ENCODE measurements at places on chromosomes 4 and X. TPM values are rescaled to one million over a fixed set of nuclear protein-coding genes. Genes with fewer than 3 reads are reported as not detected.

CCSER1 gene
- 13.2 TPM for total RNA-seq

ADGRG4 gene
- not detected for total RNA-seq

BGN gene
- 84.3 TPM for total RNA-seq

GRCh38 chr4:78424461-78424860 lies 127.1 kb upstream of the ANXA3 start:
- no peak for DNase-seq

- DNase-seq, result no peak
Observed at GRCh38 chr4:128606173-128606572, 203.3 kb upstream of the JADE1 start.

GRCh38 chr4:129064717-129065116 lies 28.6 kb downstream of the SCLT1 start:
- no peak for DNase-seq

DNA sequence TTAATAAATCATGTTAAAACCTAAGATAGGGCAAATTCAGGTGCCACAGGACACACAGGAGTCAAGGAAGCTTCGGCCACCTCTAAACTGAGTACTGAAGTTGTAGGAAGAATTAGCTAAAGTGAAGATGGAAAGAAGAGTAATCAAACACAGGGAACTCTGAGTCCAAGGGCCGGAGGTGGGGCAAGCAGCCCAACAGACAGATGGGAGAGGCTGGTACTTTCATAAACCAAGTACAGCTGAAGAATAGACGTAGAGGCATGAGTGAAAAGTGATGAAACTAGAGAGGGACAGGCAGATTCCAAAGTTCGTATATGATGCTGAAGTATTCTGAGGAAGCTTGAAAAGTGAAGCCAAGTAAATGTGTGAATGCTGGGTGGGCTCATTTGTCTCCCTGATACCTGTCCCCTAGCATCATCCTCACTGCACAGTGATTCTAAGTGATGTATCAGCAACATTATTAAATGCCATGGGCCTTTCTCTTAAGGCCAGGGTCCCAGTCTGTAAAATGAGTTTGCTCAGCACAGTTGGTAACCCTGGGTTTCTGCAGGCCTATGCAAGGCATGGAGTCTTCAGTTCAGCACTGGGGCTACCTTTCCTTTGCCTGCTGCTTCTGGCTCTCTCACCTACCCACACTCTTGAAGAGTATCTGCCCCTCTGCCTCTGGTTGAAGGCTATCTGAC lies 203.3 kb downstream of the NR3C2 start:
- DNase-seq, result no peak

DNA sequence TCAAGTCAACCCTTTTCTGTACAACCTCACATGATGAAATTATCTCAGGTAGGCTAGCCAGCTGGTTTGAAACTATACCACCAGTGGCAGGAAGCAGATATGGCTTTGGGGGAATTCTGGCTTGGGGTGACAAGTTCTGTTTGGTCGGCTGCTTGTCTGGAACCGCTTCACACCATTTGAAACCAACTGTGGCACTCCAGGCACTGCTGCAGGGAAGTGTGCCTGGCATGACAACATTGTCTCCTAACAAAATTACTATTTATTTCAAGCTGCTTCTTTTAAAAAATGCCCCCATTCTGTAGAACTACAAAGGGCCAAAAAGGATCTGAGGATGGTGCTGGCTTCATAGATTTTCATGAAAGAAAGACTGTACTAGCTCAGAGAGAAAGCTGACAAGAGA lies 37.1 kb upstream of the GPM6B start:
- no peak for DNase-seq

DNA sequence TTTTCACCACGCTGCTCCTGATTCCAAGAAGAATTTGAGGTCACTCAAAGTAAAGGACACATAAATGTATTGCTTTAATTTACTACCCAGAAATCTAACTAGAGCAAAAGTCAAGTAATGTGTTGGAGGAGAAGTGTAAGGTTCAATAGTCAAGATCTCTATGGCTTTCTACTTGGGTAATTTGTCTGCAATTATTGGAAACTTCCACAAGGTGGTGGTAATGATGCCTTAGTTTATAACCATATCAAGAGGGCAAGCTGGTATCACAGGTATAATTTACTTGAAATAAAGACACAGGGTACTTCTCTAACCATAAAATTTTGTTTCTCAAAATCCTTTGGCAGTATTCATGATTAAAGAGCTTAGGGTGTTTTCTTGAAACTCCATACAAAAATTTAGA lies 10.2 kb upstream of the GRIA3 start:
- no peak for DNase-seq

GRCh38 chr4:139858436-139859205 lies 193.0 kb downstream of the MGST2 start:
- no peak for DNase-seq

GRCh38 chr4:32031026-32031425 lies 1310.9 kb downstream of the PCDH7 start:
- no peak for DNase-seq

- DNase-seq, result peak; percentile 28
Observed at GRCh38 chr4:127506283-127506682, 126.5 kb upstream of the INTU start.

DNA sequence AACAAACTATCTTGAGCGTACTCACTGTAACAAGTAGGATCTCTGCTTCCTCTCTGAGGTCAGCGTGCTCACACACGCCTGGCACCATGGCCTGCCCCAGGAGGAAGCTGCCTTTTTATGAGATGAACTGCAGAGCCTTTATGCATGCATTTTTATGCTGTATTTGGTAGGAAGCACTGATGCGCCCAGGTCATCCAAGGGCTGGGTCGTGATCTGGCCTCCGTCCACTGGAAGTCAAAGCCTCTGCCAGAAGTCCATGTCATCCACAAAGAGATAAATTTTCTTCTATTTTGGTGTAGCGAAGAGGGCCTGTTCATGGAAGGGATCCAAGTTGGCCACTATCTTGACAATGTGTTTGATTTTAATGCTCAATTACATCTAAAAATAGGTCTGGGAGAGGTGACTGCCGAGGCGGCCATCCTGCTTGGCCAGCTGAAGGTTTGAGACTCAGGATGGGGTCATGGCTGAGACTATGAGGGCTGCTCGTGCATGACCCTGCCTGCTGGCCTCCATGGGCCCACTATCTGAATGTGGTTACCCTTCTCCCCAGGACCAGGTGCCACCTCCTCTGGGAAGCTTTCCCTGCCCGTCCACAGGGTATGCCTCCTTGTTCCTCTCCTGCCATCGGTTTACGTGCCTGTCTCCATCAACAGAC lies 50.3 kb downstream of the HTRA3 start:
- DNase-seq, result peak; percentile 76

- no peak for DNase-seq
Observed at GRCh38 chr4:186078981-186079638, 10.2 kb downstream of the TLR3 start.

- no peak for DNase-seq
Observed at GRCh38 chrX:55801811-55802210, 84.3 kb downstream of the RRAGB start.

DNA sequence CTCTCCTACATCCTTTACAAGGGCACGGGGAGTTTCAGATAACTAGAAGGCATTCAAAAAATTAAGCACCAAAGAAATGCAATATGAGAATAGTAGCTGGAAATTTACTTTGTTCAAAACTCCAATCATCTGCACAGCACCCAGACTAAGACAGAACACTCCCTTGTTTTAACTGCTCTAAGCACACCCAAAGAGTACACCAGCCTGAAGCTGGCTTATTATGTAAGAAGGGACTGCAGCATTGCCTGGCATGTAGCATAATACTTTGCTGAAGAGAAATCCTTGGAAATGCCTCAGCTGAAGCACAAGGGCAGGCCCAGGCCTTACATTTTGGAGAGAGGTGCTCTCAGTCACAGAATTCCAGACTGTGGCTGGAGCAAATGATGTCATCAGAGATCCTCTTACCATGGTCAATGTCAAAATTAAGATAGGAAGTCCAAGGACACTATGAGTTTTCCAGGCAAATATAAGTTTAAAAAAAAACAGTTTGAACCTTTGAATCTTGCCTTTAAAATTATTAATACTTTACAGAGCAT lies 14.8 kb downstream of the ARHGEF6 start:
- no peak for DNase-seq

DNA sequence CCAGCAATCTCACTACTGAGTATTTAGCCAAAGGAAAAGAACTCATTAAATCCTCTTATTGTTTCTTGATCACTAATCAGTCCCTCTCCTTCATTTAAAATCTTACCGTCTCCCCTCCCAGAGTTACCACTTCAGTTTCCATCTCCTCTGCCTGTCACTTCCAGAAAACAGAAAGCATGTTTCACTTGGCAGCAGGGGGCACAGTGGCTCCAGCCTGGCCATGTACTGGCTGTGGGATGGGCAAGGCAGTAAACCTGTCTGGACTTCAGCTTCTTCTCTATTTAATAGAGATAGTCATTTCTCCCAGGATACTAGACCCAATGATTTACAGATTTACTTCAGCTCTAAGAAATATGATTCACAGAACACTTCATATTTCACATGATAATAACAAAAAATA lies 63.2 kb downstream of the CD40LG start:
- peak; percentile 19 for DNase-seq

DNA sequence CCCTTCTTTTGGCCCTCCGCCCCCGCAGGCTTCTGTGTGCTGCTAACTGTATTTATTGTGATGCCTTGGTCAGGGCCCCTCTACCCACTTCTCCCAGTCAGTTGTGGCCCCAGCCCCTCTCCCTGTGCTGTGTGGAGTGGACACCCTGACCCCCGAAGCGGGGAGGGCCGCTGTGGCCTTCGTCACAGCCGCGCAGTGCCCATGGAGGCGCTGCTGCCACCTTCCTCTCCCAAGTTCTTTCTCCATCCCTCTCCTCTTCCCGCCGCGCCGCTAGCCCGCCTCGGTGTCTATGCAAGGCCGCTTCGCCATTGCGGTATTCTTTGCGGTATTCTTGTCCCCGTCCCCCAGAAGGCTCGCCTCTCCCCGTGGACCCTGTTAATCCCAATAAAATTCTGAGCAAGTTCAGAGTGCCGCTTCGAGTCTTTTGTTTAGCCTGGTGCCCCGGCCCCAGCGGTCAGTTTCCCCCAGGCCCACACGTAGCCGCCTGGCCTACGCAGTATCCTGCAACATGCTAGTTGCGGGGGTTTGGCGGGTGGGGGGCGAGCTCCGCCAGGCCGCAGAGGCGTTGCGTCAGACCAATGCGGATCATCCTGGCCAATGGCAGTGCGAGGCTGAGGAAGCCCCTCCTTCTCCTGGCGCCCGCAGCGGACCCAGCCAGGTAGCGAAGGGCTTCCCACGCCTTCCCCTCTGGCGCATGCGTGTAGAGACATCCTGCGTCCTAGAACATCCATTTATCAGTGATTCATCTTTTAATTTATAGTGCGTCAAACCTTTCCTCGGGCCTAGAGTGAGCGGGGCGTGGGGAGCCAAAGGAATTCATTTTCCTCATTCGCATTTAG lies 5.6 kb upstream of the KANTR start:
- peak; percentile 79 for DNase-seq

GRCh38 chr4:108204518-108204917 lies 35.8 kb upstream of the LEF1 start:
- DNase-seq, result no peak

DNA sequence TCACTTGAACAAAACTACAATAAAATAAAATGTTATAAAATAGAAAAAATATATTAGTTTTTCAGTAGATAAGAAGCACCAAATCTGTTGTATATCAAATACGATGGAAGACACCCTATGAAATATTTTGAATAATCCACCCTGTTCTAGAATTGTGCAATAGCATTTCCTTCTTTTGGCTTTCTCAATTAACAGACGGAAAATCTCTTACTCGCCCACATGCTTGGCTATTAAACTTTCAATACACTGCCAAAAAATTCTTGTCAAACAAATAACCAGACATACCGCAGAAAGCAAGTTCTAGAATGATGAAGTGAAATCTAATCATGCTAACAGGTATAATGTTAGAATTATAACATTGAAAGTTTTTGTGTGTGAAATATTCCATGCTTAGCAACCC lies 671.6 kb upstream of the SLIT2 start:
- DNase-seq, result no peak

DNA sequence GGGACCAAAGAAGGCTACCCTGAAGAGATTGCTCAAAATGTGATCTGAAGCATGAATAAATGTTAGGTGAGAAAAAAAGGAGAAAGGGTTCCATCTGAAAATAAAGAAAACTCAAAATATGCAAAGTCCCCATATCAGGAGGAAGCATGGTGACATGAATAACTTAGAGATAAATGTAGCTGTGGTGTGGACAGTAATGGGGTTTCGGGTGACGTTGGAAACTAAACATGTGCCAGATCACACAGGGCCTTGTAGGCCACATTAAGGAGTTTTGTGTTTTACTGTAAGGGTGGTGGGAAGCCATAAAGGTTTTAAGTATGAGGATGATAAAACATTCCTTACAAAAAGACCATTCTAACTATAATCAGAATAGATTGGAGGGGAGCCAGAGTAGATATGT lies 40.3 kb upstream of the ACSL4 start:
- DNase-seq, result no peak

GRCh38 chr4:99853999-99854398 lies 37.4 kb downstream of the DAPP1 start:
- no peak for DNase-seq

GRCh38 chr4:53706422-53707032 lies 115.2 kb upstream of the LNX1 start:
- DNase-seq, result no peak

Measured in left ventricle myocardium inferior (tissue), 1 donor.